Mesangial cell (primary cell): ENCODE measurements at places on chromosomes 1 and 21. TPM values are rescaled to one million over a fixed set of nuclear protein-coding genes. Genes with fewer than 3 reads are reported as not detected.

The AGO1 gene
- total RNA-seq: 17.1 and 17.2 TPM in 2 replicates

The LAMTOR2 gene
- total RNA-seq: 79.5 and 116 TPM in 2 replicates

The C1orf53 gene
- 5.5 and 6.7 TPM in 2 replicates for total RNA-seq

The PTPRU gene
- total RNA-seq: 27.5 and 51.3 TPM in 2 replicates

The FHAD1 gene
- 0.33 and 0.51 TPM in 2 replicates for total RNA-seq
